ENCODE measurements at places on chromosomes 2 and 18. TPM values are rescaled to one million over a fixed set of nuclear protein-coding genes. Genes with fewer than 3 reads are reported as not detected.

The RAB6D gene
- not detected for total RNA-seq

The CACNB4 gene
- total RNA-seq, result 0.14 TPM

The SCN7A gene
- 0.36 TPM for total RNA-seq

The STEAP3 gene
- total RNA-seq, result 27.8 TPM

The HOXD11 gene
- 17.5 TPM for total RNA-seq

The MPP4 gene
- 1.0 TPM for total RNA-seq

The SLC9A4 gene
- total RNA-seq, result 0.40 TPM

The ADRA2B gene
- 0.29 TPM for total RNA-seq

The HAUS1 gene
- 123 TPM for total RNA-seq

The KIAA2012 gene
- total RNA-seq, result not detected

The POTEC gene
- not detected for total RNA-seq

The ABCG8 gene
- not detected for total RNA-seq

The RETREG2 gene
- 40.1 TPM for total RNA-seq

The WNT6 gene
- not detected for total RNA-seq

The EIF2B4 gene
- 35.5 TPM for total RNA-seq

The FOXD4L1 gene
- total RNA-seq, result not detected

The GREB1 gene
- 0.07 TPM for total RNA-seq

The GKN1 gene
- not detected for total RNA-seq

The LRRC30 gene
- total RNA-seq, result not detected

The GALNT13 gene
- total RNA-seq, result 0.52 TPM

The SLC20A1 gene
- 60.1 TPM for total RNA-seq

The COBLL1 gene
- total RNA-seq, result 28.8 TPM

The PPM1B gene
- total RNA-seq, result 15.3 TPM

The GRHL1 gene
- total RNA-seq, result 6.8 TPM

The ELP2 gene
- total RNA-seq, result 45.1 TPM

The PSTPIP2 gene
- total RNA-seq, result 7.2 TPM

The TMEM37 gene
- 1.2 TPM for total RNA-seq

The LRRTM1 gene
- 2.0 TPM for total RNA-seq

The L3MBTL4 gene
- 0.65 TPM for total RNA-seq

The GALNT3 gene
- 28.7 TPM for total RNA-seq

The RAX gene
- total RNA-seq, result not detected

The TGFA gene
- total RNA-seq, result 40.1 TPM

The ARHGAP25 gene
- not detected for total RNA-seq

The GNLY gene
- not detected for total RNA-seq

The EFR3B gene
- total RNA-seq, result 1.3 TPM

The BMP10 gene
- total RNA-seq, result not detected

The CYTIP gene
- total RNA-seq, result 1.3 TPM

The SKOR2 gene
- total RNA-seq, result not detected

The ZNF638 gene
- 69.0 TPM for total RNA-seq

The ANKRD62 gene
- total RNA-seq, result not detected

The RAD51AP2 gene
- total RNA-seq, result not detected

The HRH4 gene
- total RNA-seq, result 0.12 TPM

The NEUROD1 gene
- not detected for total RNA-seq

The TXNDC9 gene
- total RNA-seq, result 53.6 TPM

The ALK gene
- total RNA-seq, result not detected

The FHL2 gene
- total RNA-seq, result 326 TPM

The SPP2 gene
- total RNA-seq, result not detected

The COL4A4 gene
- total RNA-seq, result 5.2 TPM

The FTCDNL1 gene
- 0.06 TPM for total RNA-seq

The ZBTB7C gene
- under 0.01 TPM for total RNA-seq

The RAB17 gene
- 6.1 TPM for total RNA-seq

The NEU2 gene
- total RNA-seq, result not detected

All from epithelial cell of proximal tubule (primary cell).